ENCODE measurements at places on chromosomes 13 and 19.

DNA sequence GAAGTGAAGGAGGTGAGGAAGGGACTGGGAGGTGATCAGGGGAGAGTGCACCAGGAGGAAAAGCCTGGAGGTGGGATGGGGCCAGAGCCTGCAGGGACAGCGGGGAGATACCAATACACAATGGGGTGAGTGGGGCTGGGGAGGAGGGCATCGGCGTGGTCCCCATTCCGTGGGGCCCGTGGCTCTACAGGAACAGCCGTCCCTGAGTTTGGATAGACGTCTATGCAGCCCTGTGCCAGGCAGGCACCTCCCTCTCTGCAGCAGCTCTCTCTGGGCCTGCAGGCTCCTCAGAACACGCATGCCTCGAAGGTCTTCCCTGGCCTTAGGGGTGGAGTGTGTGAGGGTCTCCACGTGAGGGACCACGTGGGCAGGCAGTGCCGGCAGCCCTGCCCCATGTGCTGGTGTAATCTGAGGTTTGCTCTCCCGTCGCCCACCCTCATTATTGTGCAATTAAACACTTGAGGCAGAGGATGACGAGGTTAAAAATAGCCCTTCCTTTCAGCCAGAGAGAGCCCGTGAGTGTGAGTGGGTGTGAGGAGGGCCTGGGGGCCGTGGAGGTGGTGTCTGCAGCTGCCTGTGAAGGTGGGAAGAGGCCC lies 16.5 kb downstream of the C2CD4C start:
- no peak for DNase-seq

DNA sequence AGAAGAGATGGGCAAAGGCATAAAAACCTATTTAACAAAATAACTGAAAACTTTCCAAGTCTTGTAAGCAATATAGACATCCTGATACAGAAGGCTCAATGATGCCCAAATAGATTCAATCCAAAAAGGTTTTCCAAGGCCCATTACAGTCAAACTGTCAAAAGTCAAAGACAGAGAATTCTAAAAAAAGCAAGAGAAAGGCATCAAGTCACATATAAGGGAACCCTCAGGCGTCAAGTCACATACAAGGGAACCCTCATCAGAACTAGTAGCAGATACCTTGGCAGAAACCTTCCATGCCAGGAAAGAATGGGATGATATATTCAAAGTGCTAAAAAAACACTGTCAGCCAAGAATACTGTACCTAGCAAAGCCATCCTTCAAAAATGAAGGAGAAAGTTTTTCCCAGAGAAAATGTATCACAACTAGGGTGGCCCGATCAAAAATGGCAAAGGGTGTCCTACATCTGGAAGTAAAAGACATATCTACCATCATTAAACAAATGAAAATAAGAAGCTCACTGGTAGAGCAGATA lies 21.2 kb downstream of the ZNF829 start:
- no peak for DNase-seq

GRCh38 chr19:30358821-30359580 lies 13.2 kb upstream of the ZNF536 start:
- DNase-seq: no peak

DNA sequence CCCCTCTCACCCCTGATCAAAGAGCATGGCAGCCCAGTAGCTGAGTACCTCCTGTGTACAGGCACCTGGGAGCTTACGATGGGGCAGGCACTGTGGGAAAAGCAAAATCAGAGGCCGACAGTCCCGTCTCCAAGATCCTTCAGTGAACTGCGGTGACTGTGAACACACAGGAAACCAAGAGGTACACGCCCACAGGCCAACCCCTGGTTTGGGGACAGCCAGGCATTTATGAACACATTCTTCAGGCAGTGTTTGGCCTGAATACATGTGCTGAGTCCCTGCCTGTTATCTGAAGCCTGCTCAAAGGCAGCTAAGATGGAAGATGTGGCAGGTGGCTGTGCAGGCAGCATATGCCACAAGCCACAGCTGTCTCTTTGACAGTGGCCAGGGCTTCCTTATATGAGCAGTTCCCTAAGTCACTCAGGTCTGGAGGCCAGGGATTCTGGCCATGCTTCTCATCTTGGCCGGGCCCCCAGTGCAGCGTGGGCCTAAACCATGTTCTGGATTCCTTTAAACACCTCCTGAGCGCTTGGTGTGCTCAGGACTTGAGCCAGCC lies 123.6 kb downstream of the UQCRFS1 start:
- no peak for DNase-seq

- no peak for DNase-seq
Observed at GRCh38 chr19:32718286-32718685, 1.3 kb upstream of the TDRD12 start.

DNA sequence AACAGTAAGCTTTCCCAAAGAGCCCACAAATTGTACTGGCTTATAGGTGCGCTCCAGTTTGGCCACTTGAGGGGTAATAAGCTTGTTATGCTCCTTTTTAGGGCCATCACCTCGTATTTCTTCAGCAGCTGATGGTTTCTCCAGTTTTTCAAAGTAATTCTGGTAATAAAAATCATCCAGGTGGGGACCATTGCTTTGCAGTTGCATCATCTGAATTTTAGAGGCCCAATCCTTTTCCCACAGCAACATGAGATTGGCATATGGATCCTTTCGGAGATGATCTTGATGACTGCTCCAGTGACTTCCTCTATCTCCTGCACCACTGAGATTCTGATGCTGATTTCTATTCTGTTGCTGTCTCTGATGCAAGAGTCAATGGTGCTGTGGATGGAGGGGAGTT lies 27.1 kb downstream of the ZNF546 start:
- no peak for DNase-seq

DNA sequence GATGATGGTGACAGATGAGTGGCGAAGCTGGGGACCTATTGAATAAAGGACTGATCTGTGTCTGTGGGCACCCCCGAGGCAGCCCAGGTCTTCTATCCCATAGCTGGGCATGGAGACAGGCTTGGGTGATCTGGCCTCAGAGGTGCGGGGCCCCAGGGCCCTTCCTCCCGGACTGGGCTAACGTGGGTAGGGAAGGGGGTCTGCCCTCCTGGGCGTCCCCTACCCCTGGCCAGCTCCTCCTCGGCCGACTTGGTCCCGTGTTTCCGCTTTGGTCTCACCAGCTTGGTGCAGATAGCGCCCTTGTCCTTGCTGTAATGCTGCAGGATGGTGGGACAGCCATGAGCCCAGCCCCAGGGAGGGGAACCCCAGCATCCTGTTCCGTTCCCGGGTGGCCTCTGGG lies 3.3 kb downstream of the MATK start:
- DNase-seq: no peak

- DNase-seq: no peak
Observed at GRCh38 chr13:100746953-100747683, 72.5 kb upstream of the TMTC4 start.

DNA sequence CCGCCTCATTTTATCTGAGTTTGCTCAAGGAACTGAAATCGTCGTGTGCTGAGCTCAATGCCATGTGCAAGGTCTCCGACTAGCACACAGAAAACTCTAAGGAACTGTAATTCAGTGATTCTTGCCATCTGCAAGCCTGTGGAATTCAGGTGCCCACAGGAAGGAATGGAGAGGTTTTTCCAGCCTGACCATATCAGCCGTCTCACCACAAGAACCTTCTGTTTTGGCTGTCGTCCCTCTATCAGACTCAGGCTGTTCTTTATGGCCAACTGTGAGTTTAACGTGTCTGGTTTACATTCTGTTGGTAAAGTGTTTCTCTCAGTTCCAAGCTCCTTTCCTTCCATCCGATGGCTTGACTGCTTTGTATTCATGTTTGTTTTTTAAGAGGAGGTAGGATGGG lies 293.5 kb downstream of the SPRY2 start:
- no peak for DNase-seq

- no peak for DNase-seq
Observed at GRCh38 chr13:109744512-109745051, 41.8 kb downstream of the IRS2 start.

GRCh38 chr13:35086667-35087066 lies 144.6 kb downstream of the NBEA start:
- DNase-seq: no peak

DNA sequence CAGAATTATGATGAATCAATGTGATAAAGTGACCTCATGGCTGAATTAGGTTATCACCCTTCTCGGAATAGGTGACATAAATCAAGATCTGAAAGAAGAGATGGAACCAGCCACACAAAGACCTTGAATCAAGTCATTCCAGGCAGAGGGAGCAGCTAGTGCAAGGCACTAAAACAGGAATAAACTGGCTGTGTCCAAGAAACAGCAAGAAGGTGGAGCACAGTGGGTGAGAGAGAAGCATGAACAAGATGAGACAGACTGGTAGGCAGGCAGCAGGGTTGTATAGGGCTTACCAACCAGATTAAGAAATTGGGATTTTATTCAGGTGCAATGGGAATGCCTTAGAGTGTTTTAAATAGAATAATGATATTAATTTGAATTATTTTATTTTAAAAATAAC lies 470.3 kb downstream of the PCDH20 start:
- no peak for DNase-seq

DNA sequence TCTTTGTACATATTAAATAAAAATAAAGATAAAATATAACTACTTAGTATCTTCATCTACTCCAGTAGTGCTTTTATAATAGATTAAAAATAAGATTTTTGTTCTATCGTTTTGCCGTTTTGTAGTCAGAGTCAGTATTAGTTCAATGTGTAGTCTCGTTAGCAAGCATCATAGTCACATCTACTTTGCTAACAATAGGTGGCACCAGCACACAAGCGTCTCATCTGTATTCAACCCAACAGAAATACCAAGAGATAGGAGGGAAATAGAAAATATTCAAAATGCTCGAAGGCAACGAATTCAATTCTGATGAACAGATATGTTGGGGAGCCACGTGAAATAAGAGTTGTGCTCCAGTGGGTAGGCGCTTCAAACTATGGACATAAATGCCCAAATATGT lies 21.4 kb upstream of the MICU2 start:
- DNase-seq: no peak

- DNase-seq: no peak
Observed at GRCh38 chr13:90979059-90979458, 368.4 kb upstream of the MIR17HG start.

DNA sequence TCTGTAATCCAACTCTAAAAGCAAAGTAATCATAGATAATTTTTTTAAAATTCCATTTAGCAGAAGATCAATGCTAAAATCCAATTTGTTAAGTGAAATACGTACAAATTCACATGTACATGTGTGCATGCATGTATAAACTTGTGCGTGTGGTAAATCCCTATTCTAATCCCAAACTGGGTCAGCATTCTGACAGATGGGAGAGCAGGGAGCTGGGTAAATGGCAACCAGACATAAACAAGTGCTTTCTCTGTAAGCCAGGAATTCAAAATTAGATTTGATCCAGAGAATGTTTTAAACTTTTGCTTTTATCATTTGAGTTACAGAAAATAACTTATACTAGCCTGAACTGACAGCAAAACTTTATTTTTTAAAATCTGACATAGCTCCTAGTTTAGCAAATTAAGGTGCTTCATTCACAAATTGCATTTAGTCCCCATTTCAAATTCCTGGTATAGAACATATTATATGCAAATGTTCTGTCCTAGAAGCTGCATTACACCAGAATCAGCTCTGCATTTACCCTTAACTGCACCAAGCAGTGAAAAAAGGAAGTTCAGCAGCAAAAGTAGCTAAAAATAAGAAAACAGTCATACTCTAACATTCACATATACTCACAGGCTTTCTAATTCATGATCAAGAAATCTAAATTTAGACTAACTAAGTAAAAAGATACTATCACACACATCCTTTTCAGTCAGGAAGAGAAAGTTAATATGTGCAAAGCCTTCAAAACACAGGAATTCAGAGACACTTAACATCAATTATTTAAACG lies 32.6 kb downstream of the UBL3 start:
- DNase-seq: no peak

DNA sequence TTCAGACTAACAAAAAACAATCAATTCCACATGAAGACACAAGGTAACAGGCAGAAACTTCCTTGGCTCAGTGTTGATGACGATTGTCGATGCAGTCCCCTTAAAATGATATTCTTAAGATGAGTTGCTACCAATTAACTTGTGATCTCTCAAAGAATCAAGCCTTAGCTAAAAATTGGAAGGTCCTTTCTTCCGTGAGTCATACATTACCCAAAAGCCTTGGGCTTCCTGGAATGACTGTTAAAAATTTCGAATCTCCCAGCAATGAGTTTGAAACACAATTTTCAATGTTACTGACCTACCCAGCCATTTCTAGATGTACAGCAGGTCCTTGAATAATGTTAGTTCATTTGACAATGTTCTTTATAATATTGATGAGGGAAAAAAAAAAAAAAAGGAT lies 28.0 kb upstream of the RB1 start:
- DNase-seq: no peak

GRCh38 chr13:77584106-77584505 lies 48.6 kb downstream of the SCEL start:
- DNase-seq: no peak

GRCh38 chr19:54109651-54110050 lies 5.8 kb downstream of the TFPT start:
- no peak for DNase-seq

DNA sequence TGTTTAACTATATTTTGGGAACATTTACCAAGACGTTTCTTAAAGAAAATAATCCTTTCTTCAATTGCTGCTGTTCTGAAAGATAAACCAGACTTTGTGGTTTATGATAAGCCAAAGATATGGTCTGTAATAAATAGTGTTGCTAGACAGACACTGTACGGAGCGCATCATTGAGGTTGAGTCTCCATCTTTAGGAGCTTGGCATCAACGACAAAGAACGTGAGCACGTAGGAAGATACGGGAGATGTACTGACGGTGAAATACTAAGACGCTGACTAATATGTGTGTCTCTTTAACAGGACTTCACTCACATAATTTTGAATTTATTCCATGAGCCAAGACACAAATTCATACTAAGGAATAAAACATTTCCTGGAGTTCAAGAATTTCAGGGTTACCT lies 16.2 kb downstream of the TEX29 start:
- no peak for DNase-seq

DNA sequence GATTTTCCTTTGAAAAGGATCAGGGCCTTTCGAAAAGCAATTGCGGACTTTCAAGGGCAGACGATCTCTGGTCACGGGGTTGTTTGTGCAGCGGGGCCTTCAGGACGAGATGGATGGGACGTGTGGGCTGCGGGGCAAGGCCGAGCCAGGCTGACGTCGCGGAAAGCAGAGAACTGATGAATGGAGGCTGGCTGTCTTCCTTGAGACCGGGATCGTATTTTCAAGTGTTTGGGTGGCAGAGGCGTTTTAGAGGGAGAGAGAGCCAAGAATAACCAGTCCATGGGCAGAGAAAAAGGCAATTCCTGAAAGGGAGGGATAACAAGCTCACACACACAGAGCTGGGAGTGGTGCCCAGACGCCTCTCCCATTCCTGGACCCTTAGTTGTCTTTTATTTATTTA lies 138.9 kb upstream of the USP29 start:
- no peak for DNase-seq
